ENCODE measurements at places on chromosomes 1 and 21.

- no peak for DNase-seq
Observed at GRCh38 chr1:169860187-169860586, 33.5 kb downstream of the SCYL3 start.

- no peak for DNase-seq
Observed at GRCh38 chr1:53065391-53065790, 3.4 kb downstream of the PODN start.

GRCh38 chr1:11044086-11044848 lies 2.8 kb downstream of the MASP2 start:
- no peak for DNase-seq

- no peak for DNase-seq
Observed at GRCh38 chr1:232090816-232091215, 464.2 kb downstream of the DISC1 start.

DNA sequence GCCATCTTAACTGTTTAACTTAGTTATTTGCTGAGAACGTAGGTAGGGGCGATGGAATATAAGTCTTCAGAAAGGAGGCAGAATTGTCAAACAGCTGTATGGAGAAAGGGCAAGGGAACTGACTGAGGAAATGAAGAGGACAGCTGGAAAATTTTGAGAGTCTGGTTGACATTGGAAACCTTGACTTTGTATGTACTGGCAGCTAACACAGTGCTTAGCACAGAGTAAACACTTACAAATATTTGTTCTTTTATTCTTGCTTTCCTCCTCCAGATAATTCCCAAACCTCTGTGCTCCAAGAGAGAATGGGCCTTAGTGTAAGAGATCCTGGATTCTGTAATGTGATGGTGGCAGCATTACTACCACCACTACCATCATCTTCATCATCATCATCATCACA lies 91.3 kb downstream of the ZSCAN20 start:
- no peak for DNase-seq

- DNase-seq, result no peak
Observed at GRCh38 chr1:28936094-28936493, 21.7 kb downstream of the EPB41 start.

GRCh38 chr1:23588749-23589548 lies 29.6 kb upstream of the ID3 start:
- DNase-seq, result no peak

GRCh38 chr1:244226435-244226834 lies 175.4 kb downstream of the ZBTB18 start:
- no peak for DNase-seq

DNA sequence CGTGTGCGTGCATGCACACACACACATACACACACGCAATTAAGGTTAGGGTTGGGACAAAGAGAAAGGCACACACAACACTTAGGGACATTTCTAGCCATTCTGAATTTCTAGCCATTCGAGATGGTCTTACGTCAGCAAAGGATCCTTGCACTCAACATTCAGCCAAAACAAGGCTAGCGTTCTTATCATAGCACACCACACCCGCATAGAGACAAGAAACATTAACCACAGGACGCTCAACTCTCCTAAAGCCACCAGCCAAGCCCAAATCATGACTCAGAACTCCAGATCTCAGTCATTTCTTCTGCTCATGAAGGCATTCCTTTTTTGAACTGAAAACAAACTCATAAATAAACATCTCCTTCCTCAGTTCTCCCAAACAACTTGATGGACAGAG lies 106.8 kb downstream of the LMO4 start:
- DNase-seq, result no peak

GRCh38 chr1:8214501-8215173 lies 103.3 kb upstream of the SLC45A1 start:
- DNase-seq, result no peak

Measured in activated CD8-positive, alpha-beta memory T cell treated with anti-CD3 and anti-CD28 coated beads for 1 hour (primary cell).